AG10803 (cell line): ENCODE measurements at places on chromosomes 1 and 21.

GRCh38 chr1:206696812-206697585 is 12.3 kb downstream of the MAPKAPK2 start:
- DNase-seq: no peak

GRCh38 chr1:212236664-212237220 is 48.5 kb upstream of the PPP2R5A start:
- DNase-seq: peak; percentile 17

- no peak for DNase-seq
Observed at GRCh38 chr1:27192039-27192529, 37.2 kb upstream of the SLC9A1 start.

DNA sequence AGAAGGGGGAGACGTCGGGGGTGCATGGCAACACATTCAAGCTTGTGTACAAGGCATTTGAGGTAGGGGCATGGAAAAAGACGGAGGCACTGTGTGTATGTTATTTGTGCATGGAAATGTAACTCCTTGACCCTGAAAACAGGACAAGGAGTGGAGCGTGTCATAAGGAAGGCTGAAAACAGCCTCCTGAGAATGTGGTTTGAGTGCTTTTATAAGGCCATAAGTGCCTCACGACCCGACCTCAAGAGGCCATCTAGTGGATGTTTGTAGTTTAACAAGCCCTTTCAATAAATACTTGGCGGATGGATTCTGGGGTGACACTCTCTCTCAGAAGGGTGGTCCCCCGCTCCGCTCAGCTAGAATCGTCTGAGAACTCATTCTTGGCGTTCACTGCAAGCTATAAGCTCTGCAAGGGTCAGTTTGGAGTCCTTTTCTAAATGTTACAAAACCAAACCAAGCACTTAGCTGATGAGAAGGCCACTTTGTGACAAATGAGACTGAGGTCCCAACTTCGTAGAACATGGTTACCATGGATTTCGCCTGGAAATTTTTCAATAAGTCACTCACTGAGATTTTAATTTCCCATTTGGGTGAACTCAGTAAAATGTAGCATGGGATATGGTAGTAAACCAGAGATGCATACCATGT is 38.8 kb upstream of the CLCA4 start:
- DNase-seq: peak; percentile 60

- no peak for DNase-seq
Observed at GRCh38 chr1:16458831-16459230, 18.3 kb downstream of the NECAP2 start.

DNA sequence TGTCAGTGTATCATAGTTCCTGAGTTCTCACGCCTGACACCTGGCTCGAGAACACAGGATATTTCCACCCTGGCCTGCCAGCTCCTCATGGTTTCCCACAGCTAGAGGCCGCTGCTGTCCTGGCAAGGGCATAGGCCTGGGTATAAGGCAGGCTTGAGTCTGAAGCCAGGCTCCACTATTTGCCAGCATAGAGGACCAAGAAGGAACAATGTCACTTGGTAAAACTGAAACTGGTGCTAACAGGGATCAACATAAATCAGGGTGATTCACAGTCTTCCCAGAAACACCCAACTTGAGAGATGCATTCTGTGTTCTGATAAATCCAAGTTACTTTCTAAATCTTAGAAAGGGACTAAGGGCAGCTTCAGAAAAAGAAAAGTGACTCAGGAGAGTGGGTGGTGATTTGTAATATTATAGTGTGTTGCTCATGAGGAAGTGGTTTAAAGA is 6.9 kb upstream of the S100A2 start:
- DNase-seq: peak; percentile 85

- DNase-seq: no peak
Observed at GRCh38 chr1:101452825-101453224, 216.0 kb downstream of the S1PR1 start.

DNA sequence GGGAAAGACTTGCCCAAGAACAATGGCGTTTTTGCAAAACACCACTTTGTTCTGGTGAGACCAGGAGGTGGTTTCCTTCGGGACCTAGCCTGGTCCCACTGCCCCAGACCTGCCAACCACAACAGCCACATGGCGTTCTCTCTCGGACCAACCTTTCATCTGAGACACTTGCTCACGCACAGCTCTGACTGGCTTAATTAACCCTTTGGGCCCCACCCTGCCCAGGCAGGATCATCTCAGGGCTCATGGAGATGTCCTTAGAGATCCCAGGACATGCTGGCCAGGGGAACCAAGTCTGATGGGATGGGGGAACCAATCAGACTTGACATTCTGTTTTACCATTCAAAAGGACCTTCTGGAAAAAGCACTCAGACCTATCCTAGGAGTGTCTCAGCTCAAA is 97.8 kb upstream of the SLC2A1 start:
- DNase-seq: no peak

GRCh38 chr1:18560692-18561091 is 70.0 kb upstream of the PAX7 start:
- DNase-seq: no peak

DNA sequence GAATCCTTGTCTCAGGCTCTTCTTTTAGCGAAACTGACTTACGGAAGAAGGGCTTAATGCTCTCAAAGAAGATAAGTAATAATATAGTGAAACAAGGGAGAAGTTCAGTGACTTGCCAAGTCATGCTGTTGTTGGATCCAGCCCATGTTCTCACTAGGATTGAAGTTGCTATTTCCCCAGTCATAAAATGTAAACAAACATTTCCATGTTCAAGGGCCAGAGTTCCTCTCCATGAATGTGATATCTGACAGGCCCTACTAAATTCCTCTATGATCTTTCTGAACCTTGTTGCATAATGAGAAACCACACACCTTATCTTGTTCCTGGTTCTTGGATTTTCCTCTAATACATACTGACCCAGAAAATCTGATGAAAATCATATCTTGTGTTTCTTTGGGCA is 876.5 kb upstream of the B3GALT2 start:
- DNase-seq: no peak

- DNase-seq: no peak
Observed at GRCh38 chr1:17564458-17565393, 25.2 kb downstream of the ARHGEF10L start.

DNA sequence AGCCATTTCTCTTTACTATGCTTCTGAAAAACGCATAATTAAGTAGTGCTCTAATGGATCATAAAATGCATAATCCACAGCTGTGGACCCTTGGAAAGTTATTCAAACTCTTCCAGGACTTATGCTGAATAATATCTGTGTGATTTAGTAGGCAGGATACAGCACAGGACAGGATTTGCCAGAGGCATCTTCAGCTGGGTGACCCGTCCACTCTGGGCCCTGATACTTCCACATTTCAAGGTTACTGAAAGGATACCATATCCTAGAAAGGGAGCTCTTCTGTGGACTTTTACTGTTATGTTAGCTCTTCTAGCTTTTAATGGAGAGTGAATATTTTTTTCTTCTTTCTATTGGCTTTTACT is 49.6 kb downstream of the MAP10 start:
- DNase-seq: no peak

- DNase-seq: no peak
Observed at GRCh38 chr1:194279975-194280374, 1093.6 kb upstream of the B3GALT2 start.

- DNase-seq: peak; percentile 11
Observed at GRCh38 chr1:161351482-161351881, 16.2 kb downstream of the CFAP126 start.

DNA sequence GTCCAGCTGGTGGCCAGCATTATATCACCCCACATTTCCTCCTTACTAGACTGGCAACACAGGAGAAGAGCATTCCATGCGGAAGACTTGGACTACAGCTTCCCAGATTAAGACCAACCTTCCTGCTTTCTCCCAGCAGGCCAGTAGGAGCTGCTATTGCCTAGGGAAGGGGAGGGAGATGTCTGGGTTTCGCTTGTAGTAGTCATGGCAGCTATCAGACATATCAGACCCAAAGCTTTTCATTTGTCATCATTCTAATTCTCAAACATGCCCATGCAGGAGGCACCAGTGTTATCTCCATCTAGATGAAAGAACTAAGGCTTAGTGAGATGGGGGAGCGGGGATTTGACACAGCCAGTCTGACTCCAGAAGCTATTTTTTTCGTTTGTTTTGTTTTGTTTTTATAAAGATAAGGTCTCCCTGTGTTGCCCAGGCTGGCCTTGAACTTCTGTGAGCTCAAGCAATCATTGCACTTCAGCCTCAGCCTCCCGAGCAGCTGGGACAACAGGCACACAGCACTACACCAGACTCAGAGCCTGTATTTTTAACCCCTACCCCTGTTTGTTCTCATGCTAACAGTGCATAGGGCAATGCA is 4.5 kb downstream of the PLA2G2A start:
- DNase-seq: peak; percentile 75

- DNase-seq: no peak
Observed at GRCh38 chr1:90671251-90671650, 45.9 kb downstream of the BARHL2 start.

DNA sequence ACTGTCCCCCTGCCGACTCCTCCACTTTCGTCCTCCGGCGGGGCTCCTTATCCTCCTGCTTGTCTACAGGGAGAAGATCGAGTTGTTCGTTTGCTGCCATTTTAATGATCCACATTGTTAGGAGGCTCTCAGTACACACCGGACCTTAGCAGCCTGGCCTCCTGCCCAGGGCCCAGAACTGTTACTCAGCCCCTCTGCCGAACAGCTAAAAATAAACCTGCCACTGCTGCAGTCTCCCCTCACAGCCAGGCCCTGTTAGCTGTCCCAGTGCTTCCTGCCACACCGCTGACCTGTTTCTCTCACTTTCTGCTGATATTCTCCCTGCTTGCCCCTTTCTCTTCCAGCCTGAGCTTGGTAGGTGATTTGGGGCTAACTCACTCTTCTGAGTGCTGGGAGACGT is 8.3 kb downstream of the MAPKAPK2 start:
- DNase-seq: peak; percentile 69

DNA sequence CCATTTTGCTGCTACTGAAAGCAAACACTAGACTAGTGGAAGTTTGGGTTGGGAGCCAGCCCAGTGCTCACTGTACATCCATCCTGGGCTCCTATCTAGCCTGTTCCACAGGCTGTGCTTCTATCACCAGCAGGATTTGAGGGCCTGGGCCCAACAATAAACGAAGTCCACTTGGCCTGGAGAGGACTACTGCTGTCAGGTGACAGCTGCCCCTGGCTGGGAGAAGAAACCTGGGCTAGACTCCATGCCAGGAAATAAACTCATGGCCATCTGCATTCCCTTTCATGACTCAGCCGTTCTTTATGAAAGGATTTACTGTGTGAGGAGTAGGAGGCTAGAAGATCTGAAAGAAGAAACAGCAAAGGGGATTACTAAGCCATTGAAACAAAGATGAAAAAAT is 35.5 kb downstream of the COLGALT2 start:
- DNase-seq: peak; percentile 85

- DNase-seq: peak; percentile 98
Observed at GRCh38 chr1:214990619-214991018, 91.9 kb upstream of the KCNK2 start.

DNA sequence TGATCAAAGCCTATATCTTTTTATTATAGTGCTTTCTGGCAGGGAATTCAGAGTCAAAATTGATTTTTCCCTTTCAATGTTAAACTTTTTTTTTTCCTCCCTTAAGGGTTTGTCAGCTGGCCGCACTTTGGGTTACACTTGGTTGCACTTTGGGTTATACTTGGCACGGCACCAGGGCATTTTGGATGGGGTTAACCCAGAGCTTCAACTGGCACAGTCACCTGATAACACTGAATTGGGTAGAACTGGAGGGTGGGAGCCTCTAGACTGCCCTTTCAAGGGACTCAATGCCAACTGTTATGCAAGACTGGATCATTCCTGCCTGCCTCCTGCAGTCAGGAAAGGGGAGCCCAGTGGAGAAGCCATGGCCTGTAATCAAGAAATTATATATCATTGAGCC is 211.5 kb downstream of the KCNJ6 start:
- DNase-seq: no peak

GRCh38 chr1:37878071-37878470 is 18.7 kb upstream of the MTF1 start:
- no peak for DNase-seq

DNA sequence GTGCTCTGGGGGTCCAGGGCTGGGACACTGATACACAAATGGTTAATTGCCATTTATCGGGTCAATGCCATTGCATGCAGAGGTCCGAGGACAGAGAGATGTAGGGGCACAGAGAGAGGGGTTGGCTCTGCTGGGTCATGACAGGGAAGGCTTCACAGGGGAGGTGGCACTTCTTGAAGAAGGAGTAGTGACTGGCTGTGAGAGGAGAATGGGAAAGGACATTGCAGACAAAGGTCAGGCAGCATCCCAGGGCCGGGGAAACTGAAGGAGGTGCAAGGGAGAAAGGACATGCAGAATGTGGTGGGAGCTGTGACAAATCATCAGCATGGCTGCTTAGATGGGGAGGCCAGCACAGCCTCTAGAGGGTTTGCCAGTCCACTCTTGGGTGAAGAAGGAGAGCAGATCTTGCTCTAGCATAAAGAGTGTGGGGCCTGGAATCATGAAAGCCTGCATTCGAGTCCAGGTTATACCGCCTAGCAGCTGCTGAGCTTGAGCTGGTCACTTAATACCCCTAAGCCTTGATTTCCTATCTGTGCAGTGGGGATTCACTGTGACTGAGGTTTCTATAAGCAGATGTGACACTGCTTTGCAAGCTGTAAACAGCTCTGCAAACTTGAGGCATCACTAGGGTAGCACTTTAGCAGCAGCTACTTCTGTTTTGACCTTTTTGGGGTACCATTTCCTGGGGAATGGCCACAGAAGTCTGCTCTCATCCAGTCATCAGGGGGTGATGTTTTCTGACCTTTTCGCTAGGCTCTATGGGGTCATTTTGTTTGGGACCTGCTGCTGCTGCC is 59.2 kb upstream of the EPS8L3 start:
- no peak for DNase-seq

DNA sequence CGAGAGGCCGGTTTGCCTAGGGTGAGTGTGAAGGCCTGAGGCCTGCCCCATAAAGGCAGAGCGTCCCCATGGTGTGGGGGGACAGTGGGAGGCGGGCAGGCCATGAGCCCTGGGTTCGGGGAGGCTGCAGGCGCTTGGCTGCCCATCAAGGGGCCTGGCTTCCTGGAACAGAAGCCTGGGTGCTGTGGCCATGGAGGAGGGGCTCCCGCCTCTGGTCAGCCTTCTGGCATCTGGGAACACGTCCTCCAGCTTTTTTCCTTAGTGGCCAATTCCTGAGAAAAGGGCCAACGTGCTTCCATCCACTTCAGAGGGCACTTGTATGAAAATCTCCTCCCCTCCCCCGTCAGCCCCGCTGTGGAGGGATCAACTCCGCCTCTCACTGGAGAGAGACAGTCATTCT is 58.7 kb downstream of the PRDM16 start:
- no peak for DNase-seq

DNA sequence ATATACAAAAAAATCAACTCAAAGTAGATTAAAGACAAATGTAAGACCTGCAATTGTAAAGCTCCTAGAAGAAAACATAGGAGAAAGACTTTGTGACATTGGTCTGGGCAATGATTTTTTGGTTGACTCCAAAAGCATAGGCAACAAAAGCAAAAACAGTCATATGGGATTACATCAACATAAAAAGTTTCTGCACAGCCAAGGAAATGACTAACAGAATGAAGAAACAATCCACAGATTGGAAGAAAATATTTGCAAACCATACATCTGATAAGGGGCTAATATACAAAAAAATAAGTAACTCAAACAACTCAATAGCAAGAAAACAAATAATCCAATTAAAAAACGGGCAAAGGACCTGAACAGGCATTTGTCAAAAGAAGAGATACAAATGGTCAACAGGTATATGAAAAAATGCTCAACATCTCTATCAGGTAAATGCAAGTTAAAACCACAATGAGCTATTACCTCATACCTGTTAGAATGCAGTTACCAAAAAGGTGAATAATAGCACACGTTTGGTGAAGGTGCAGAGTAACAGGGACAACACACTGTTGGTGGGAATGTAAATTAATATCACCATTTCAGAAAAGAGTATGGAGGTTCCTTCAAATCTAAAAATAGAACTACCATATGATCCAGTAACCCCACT is 173.7 kb upstream of the COA6 start:
- DNase-seq: no peak

- DNase-seq: no peak
Observed at GRCh38 chr21:23215261-23215660, 2217.1 kb downstream of the NCAM2 start.
